ENCODE measurements at places on chromosomes 6 and 20.
A peak's percentile ranks its signal among the peaks of the same experiment; 100 is the strongest.

DNA sequence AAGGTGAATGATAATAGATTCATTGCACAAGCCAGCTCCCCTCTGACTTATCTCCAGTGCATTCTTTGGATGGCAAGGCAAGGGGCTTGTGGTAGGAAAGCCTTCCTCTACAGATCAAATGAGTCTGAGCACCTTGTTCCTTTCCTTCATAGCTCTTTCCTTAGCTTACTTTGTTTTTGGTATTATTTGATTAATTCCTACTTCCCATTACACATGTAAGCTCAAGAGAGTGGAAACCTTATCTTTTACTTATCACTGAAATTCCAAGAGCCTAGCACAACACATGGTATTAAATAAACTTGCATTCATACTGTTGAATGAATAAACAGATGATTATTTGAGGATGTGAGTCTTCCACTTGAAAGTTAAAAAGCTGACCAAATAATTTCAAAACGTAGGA lies 41.7 kb downstream of the FRK start:
- no peak for DNase-seq

DNA sequence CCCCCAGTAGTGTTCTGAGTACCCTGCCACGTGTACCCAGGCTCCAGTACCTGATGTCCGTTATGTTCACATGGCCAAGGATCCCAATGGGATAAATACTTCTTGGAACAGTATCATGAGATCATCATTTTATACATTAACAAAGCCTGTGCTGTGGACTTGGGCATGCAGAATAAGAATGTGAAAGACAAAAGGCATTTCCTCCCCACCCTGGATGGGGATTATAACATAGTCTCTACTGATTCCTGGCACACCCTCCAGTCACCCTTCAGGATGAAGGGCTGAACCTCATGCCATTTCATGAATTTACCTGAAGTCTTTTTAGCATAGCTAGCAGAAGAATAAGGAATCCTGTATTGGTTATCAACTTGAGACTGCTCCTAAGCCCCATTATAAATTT lies 2.8 kb downstream of the TNFRSF21 start:
- no peak for DNase-seq

GRCh38 chr20:46797206-46797605 lies 87.8 kb downstream of the SLC2A10 start:
- no peak for DNase-seq

DNA sequence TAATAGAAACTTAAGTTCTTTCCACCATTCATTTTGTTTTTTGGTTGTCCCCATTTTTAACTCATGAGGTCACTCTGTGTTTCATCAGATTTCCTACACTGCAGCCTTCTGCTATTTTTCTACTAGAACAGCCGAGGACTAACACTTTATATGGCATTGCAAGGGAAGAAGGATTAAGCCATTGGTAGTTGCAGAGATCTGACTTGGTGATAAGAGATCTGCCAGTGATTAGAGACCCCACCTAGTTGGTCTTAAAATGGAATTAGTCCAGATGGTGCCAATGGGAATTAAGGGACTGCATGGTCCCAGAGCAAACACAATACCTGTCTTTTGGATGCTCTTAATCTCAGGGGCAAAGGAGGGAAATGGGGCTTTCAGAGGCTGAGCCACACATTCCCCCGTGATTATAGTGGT lies 125.5 kb upstream of the TMEM170B start:
- DNase-seq = no peak

GRCh38 chr20:10427060-10427692 lies 6.8 kb downstream of the MKKS start:
- DNase-seq = peak; percentile 54

DNA sequence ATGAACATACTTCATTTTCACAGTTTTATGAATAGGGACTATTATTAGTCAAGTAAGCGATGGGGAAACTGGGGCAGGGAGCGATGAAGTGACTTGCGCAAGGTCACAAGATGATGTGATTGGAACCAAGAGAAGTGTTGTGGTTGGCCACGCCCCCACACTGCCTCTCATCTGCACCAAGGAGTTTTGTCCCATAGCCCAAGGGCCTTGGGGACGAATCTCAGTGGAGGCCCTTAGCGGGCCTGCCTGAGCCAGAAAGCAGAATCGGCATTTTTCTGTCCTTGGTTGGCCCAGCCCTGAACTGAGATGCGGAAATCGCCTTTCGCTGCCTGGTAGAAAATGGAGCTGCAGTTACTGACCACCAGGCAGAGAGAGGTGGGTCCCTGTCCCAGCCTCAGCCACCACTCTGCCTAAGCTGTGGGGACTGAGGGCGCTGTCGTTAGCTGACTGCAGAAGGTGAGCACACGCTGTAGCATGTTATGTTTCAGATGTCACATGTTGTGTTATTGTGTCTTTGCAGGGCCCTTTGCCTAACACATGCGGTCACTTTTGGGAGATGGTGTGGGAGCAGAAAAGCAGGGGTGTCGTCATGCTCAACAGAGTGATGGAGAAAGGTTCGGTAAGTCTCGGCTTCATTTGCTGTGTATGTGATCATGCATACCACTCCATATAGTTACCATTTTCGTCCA lies 57.8 kb downstream of the PTPN1 start:
- no peak for DNase-seq

DNA sequence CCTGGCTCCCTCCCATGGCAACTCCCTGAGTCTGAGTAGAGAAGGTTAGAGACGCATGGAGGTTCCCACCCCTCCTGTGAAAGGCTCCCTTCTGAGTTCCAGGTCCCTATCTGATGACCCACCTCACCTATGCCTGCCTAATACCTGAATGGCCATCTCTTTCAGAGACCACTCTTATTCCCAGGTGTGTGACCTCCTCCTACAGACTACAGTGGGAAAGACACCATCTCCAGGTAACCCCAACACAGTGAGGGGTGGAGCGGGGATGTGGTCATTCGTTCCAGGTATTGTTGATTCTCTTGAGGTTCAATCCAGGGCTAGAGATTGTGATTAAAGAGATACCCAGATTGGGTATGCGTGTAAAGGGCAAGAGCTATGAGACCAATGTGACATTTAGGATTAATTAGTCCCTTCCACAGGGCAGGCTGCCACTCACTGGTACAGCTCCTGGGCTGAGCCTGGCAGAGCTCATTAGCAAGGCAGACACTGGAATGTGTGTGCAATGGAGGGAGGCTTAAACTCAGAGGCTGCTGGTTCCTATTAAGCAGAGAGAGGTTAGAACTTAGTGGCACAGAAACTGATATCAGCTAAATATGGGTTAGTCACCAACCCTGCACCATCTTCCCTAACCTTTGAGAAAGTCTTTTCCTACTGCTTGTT lies 46.5 kb upstream of the IER3 start:
- DNase-seq = no peak

DNA sequence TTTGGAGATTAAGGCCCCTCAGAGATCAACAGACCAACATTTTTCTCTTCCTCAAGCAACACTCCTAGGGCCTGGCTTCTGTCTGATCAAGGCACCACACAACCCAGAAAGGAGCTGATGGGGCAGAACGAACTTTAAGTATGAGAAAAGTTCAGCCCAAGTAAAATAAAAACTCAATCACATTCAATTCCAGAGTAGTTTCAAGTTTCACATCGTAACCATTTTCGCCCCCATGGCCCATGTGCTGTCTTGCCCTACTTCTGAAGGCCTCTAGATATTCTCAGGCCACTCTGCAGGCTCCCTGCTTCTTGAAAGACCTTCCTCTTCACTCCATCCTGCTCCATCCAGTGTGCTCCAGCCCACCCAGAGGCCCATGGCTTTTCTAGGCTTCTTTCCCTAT lies 4.2 kb downstream of the IL17A start:
- no peak for DNase-seq

DNA sequence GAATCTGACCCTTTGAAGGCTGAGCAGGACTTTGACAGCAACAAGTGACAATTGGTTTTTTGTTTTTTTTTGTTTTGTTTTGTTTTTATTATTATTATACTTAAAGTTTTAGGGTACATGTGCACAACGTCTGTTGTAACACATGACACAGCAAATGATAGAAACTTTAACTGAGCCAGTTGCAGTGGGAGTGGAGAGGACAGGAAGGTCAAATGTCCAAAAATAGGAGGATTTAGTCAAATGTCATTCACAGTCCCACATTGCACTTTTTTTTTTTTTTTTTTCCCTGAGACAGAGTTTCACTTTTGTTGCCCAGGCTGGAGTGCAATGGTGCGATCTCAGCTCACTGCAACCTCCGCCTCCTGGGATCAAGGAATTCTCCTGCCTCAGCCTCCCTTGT lies 223.0 kb downstream of the HIVEP2 start:
- DNase-seq = no peak

DNA sequence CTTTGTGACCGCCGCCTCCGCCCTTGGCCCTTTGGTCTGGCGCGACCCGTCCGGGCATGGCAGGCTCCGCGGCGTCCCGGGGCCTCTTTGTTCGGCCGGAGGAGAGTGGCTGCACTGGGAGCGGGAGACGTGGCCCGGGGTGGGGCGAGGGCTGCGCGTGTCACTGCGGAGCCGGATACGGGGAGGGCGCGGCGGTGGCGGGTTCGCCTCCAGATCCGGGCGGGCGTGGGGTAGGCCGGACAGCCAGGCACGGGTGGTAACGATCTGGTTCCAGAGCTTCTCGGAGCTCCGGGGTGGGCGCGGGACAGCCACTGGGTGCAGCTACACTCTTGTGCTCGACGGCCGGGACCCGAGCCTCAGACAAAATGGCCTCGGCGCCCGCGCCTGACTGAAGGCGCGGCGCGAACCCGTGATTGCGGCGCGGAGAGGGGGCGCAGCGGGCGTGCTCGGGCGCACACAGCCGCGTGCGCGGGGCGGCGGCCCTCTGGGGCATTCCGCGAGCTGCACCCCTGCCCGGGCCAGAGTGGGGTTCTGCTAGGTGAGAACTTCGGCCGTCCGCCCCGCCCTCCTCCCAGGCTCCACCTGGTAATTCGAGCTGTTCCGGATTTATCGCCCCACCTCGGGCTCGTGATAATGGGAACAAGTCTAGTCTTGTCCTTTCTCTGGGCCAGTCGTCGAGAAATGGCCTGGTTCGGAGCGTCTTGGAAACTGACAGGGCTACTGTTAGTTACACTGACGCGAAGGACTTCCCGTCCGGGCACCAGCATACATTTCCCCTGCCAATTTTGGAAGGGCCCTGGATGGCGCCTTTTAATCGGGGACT lies 1.0 kb downstream of the LOC128125822 start:
- peak; percentile 73 for DNase-seq

DNA sequence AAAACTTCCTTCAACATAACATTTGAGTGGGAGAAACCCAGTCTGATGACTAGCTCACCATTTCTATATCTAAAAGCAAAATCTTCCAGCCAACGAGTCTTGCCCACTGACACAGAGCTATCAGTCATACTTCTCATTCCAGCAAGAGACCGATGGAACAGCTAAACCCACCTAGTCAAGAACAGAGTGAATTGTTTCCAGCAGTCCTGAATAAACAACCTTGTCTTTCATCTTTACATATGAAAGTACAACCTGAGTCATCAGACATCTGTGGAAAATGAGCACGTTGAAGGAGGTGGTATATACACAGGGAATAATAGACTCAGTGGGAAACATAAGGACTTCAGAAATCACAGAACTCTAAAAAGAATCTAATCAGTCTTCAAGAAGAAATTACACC lies 23.8 kb downstream of the NRSN1 start:
- no peak for DNase-seq

- DNase-seq = no peak
Observed at GRCh38 chr6:112214739-112215269, 39.6 kb downstream of the LAMA4 start.

DNA sequence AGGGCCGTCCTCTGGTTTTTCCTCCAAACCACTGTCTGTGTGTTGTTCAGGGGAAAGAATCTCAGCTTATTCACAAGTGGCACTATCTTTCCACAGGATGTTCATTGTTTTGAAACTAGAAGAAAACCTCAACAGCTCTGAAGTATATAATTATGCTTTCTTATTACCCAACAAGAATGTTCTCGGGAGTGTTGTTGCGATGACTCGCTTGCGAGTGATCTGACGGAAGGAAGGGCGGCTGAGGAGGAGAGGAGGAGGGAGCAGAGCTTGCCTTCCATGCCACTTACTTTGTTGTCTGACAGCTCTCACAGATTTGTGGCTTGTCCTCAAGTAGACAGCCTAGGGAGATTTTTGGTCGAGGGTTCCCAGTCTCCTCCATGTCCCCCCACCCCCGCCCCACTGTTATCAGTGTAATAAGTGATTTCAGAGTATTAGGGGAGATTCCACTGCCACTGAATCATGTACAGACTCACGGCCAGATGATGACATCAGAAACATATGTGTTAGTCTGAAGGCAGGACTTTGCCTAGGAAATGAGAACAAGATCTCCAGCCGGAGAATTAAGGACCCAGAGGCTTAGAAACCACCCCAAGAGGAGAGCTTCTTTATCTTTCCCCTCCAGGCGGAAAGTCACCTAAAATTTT lies 80.7 kb upstream of the CCN6 start:
- peak; percentile 70 for DNase-seq

Measured in CD4-positive, alpha-beta T cell treated with Interleukin-17A for 1 hour (primary cell).